ENCODE measurements at places on chromosomes 1 and 21.

DNA sequence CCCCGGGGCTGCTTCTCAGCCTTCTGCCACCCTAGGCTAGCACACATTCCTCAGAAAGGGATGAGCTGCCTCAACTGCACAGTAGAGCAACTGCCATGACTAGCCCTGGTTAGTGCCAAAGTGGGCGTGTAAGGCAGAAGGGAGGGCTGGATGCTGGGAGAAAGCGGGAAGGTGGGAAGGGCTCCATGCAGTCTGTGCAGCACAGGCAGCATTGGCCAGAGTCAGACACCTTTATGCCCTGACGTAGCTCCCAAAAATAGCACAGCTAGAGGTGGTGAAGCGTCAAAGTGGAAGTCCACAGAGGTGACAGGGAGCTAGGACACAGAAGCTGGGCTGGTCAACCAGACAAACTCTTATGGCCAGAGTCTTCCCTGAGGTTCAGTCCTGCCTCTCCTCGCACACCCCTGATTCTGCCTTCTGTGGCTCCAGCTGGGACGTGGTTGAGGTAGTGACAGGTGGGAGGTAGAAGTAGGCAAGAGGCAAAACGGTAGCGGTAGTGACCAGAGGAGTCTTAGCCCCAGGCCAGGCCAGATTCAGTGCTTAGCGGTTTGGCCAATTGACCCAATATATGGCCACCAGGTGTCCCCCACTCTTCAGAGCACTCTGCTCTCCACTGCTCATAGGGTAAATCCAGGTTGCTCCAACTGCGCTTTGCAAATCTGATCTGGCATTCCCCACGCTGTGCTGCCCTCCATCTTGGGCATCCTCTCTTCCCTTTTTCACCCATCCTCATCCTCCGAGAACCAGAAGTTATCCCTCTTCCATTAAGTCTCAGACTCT, 45.6 kb downstream of the DDX20 start:
- no peak for DNase-seq

GRCh38 chr1:192707978-192708547, 72.1 kb downstream of the RGS13 start:
- DNase-seq: no peak

GRCh38 chr1:15261155-15262002, 14.4 kb downstream of the FHAD1 start:
- no peak for DNase-seq

DNA sequence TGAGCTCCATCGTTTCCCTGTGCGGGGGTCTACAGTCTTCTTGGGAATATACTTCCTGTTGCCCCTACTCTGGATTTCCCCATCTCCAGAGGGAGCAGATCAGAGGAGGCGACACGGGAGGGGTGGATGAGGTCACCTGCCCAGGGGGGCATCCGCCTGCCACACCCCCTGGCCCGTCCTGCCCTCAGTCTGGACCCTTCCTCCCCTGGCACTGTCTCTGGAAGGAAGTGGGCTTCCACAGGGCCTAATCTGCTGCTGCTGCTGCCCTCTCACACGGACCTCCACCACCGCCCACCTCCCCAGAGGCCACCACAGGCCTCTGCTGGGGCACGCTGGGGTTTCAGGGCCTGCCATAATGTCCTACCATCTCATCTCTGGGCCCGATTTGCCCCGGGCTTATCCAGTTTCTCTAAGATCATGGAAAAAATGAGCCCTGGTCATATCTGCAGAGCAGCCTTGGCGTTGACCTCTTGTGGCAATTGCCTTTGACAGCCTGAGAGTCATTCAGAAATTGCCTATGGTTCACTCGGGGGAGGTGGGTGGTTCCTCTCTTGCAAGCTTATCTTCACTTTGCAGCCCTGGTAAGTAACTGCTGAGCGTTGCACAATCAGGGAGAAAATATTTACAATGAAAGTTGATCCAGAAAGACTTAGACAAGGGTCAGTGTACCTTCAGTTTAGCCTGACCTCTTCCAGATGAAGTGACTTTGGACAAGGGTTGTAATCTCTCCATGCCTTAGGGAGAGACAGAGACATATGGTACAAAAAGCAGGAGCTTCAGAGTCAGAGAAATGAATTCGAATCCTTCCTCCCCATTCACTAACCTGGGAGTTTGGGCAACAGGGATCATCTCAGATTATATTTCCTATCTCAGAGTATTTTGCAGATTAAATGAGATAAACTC, 252.4 kb downstream of the TOMM20 start:
- DNase-seq: no peak

- DNase-seq: no peak
Observed at GRCh38 chr1:147664206-147664605, 6.1 kb downstream of the ACP6 start.

- no peak for DNase-seq
Observed at GRCh38 chr21:29430576-29430975, 131.9 kb downstream of the BACH1 start.

- no peak for DNase-seq
Observed at GRCh38 chr1:151124763-151125403, 21.5 kb downstream of the SEMA6C start.

DNA sequence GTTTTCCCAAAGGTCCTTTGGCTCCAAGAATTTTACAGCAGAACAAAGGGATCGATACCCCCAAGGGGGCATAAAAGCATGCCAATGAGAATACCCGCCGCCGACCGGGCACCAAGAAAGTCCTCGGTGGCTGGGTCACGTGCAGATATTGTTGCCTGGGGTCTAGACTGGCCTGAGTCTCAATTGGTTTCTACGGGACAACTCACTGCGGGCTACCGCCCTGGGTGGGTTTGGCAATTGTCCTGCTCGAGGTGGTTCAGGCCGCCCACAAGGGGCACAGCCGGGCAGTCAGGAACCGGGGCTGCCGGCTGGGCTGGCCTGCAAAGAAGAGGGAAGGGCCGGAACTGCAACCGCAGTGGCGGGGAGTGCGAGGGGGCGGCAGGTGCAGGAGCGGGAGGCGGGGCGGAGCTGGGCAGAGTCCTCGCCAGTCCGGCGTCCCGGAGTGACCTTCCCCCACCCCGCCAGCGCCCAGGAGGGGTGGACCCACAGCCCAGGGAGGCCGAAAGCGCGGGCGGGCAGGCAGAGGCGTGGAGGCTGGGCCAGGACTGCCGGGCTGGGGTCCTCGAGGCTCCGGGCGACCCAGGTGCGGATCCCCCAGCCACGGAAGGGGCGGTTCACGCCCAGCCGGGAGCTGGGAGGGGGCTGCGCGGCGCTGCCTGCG, 926 bp upstream of the ATP1B1 start:
- no peak for DNase-seq

DNA sequence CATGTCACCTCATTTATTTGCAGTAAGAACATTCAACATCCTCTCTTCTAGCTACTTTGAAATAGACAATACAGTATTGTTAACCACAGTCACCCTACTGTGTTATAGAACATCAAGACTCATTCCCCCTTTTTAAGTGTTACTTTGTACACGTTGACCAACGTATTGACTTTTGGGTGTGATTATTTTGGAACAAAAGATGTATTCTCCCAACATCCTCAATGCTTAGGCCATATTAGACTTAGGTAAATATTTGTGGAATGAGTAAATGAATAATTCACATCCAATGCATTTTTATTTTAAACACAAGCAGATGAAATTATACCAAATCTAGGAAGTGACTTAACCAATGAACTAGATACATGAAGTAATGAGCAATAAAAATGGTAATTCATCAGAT, 296.6 kb downstream of the CHRM3 start:
- no peak for DNase-seq

GRCh38 chr1:116997636-116998035, 3.9 kb upstream of the CD101 start:
- DNase-seq: no peak

DNA sequence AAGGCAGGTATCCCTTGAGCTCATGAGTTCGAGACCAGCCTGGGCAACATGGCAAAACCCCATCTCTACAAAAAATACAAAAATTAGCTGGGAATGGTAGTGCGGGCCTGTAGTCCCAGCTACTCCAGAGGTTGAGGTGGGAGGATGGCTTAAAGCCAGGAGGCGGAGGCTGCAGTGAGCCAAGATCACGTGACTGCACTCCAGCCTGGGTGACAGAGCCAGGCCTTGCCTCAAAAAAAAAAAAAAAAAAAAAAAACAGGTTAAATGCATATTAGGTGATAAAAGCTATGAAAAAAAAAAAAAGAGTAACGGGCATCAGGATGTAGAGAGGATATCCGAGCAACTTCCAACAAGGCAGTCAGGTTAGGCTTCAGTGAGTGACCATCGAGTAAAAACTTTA, 2.8 kb upstream of the SRRM1 start:
- no peak for DNase-seq

- DNase-seq: no peak
Observed at GRCh38 chr21:35635994-35636393, 424.3 kb downstream of the SETD4 start.

GRCh38 chr21:28805885-28806284, 186.8 kb downstream of the LTN1 start:
- peak; percentile 70 for DNase-seq

DNA sequence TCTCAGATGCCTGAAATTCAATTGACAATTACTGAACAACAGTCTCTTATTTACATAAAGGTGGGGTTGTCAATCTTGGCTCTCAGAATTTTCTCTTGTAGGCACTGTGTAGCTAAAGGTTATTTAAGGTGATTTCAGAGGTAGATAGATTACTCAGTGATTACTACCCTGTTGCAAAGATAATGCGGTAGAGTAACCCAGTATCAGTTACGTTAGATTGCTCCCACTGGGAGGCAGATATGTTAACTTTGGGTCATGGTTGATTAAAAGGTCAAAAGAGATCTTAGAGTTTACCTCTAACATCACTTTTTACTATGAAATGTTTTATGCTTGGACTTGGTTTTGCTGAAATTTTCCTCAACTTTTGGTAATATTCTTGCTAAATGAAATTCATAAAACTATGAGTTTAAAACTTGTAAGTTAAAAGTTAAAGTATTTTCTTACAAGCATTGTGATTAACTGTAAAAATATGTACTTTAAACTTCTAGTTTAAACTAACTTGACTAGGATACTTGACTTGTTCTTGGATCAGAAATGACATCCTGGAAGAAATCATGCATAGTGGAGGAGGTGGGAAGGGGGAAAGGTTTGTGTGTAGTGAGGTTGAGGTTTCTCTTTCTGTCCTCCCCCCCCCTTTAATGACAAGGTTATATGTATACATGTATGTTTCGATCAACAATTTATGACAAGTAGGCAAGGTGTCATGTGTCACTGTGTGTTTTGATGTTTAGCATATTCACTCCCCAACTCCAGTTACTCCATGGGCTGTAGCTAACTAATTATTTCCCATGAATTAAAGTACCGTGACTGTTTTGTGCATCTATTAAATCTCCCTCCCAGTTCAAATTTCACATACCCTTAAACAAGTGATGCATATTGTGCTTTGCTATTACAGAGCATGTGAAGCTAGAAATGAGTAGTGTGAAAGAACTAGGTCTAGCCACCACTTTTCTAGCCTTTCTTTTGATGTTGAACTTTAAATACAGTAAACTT, 2.9 kb downstream of the LAMC1 start:
- no peak for DNase-seq

DNA sequence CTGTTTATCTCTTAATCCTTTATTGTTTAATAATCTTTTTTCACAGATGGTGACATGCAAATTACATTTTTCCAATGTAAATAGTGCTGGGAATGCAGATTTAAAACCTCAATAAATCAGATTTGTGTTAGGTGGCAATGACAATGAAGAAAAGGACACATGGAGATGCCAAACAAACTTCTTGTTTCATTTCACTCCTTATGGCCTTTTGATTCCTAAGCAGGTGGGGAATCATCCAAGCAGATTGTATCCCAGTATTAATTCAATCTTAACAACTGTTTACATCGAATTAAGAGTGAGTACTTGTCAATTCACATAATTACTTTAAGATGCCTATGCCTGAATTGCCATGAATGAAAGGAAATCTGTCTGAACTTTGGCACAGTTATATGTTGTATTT, 98.9 kb upstream of the RGS18 start:
- no peak for DNase-seq

DNA sequence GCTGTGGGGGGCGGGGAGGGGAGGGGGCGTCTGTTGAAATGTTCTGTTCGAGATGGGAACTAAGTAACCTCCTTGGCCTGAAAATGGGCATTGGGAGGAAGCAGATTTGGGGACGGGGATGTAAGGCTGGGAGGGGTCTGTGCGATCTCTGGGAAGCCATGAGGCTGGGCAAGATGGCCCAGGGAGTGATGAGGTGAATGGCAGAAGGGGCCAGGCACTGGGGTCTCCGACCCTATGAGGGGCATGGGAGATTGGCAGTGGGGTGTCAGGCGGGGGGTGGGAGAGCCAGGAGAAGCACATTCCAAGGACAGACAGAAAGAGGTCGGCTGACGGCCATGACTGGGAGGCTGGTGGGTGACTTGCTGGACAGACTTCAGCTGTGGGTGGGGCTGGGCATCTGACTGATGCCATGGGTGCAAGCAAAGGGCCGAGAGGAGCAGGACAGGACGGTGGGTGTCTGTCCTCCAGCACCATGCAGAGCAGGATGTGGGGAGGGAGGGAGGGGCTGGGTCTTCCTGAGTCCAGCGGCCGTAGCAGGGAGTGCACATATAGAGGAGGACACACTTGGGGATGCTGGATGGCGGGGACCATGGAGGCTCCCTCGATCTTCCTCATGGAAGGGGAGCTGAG, 30.0 kb upstream of the COL18A1 start:
- no peak for DNase-seq

GRCh38 chr1:116298746-116299145, 74.3 kb upstream of the ATP1A1 start:
- no peak for DNase-seq

GRCh38 chr1:75618382-75618781, 7.5 kb upstream of the SLC44A5 start:
- no peak for DNase-seq

- no peak for DNase-seq
Observed at GRCh38 chr1:172589553-172589952, 56.6 kb downstream of the SUCO start.

DNA sequence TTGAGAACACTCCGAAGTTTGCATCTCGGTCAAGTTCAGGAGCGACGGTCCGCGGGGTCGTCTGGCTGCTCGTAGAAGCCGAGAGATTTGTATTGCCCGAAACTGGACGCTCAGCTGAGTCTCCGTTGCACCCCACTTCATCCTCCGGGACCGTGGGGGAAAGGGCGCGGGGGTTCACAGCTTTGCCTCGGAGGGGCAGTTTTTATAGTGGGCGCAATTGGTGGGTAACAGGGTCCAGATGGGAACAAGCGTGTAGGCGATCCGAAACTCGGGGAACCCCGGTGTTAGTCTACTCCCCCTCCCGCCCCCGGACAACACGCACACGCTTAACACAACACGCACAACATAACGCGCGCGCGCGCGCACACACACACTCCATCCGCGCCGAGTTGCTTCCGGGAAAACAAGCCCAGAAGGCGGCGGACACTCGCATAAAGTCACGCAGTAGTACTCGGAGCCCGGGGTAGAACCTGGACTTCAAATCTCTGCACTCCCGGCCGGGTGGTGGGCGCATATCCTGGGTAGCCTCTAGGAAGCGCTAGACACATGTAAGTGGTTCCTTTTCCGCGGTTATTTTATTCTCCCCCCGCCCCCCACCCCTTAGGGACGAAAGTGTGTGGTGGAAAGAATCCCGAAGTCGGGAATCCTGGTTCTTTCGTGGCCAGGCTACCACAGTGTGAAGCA, 1.1 kb upstream of the JUN start:
- peak; percentile 88 for DNase-seq

GRCh38 chr1:16984717-16985116, 4.3 kb upstream of the MFAP2 start:
- peak; percentile 52 for DNase-seq

GRCh38 chr1:160826546-160826945, 30.6 kb downstream of the LY9 start:
- DNase-seq: no peak

GRCh38 chr1:207352554-207352953, 31.1 kb downstream of the CD55 start:
- DNase-seq: no peak

GRCh38 chr1:168932539-168932938, 174.0 kb upstream of the ATP1B1 start:
- no peak for DNase-seq
